Glutamatergic neuron (in vitro differentiated cells): ENCODE measurements at places on chromosomes 11 and 22.

DNA sequence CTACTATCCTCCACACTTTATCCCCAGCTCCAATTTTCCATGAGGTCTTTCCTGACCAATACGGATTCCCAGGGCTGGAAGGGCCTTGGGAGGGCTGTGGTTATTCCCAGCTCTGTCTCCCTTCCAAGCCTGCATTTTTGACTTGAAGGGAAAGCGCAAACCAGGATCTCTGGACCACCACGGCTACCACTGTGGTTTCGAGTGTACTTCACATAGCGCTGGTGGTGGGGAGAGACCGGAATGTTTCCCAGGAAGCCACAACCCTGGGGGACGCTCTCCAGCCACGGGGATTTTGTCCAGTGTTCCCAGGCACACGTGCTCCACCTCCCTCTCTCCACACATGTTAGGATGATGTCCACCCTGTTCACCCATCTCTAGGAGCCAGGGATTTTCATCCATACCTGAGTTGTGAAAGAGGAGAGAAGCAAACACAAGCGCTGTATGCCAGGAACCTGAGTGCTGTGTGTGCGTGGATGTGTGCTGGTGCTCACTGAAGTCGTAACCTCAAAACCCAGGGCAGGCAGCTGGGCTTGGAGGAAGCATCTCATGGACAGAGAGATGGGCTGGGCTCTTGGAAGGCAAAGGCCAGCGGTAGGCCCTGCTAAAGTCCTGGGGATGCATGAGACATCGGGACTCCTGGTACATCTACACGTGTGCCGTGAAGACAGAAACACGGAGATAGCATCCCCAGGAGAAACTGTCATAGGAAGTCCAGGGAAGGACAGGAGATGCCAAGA, 1.3 kb upstream of the NPTXR start:
- no peak for DNase-seq

- no peak for DNase-seq
These were observed 893 bp upstream of the SCN4B start for GRCh38 chr11:118153516-118153915.

DNA sequence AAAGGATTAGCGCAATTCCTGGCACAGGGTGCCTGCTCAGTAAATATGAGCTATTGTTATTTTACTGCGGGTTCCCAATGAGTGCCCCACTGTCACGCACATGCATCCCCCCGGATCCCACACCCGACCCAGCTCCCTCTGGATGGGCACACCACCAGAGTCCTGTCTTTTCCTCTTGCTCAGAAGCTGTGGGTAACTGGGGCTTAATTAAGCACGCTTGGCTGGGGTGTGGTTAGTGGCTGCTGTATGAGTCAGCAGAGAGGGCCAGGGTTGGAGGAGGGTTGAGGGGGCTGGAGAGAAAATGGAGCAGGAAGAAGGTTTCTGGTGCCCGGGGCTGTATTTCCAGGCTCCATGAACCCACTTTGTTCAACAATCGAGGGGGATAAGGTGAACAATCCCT, 30.3 kb upstream of the NECTIN1 start:
- DNase-seq = no peak

DNA sequence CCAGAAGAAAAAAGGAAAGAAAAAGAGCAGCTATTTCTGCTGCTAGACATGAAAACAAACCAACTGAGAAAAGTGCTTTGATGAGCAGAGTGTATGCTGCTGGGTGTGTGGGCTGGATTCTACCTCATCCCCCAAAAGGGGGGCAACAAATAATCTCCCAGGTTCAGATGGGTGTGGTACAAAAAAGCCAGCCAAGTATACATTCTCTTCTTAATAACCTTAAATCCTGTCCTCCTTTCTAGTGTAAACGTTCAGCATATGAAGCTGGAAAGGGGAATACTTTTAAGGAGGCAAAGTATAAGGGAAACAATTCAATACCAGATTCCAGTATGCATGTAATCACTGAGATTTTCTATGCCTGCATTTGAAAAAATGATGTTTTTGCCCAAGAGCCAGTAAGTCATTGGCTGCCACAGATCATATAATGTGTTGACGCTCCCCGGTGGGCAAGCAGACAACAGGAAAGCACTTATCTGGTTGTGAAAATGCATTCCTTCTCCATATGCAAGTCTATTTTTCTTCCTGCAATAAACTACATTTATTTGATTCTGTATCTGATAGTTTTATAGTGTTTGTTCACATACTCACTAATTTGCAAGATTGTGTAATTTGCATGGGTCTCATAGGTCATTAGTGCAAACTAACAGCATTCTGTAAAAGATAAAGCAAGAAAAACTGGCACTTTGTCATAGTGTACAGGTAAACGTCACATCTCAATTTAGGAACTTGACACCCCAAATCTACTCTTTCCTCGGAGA, 201.1 kb downstream of the CADM1 start:
- no peak for DNase-seq

- no peak for DNase-seq
These were observed 354.0 kb upstream of the CCDC90B start for GRCh38 chr11:83639995-83640758.

DNA sequence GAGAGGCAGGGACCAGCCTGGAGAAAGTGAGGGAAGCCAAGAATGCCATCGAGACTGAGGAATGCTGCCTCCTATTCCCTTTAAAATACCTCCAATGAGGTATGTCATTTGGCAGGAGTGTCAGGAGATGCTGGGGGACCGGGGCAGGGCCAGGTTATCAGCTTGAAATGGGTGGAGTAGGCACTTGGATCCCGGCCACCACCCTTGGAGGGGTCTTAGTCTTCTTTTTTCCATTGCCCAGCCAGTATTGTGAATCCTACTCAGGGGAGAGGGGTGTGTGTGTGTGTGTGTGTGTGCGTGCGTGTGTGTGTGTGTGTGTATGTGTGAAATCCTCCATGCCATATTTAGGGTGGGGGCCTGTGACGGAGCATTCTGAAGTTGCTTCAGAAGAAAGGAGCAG, 116.2 kb downstream of the ZBTB16 start:
- no peak for DNase-seq

GRCh38 chr11:74777877-74778276, 29.2 kb downstream of the RNF169 start:
- DNase-seq = no peak

GRCh38 chr11:61627850-61628661, 47.2 kb upstream of the SYT7 start:
- DNase-seq = peak; percentile 80

GRCh38 chr22:30161051-30161469, 80.8 kb downstream of the HORMAD2 start:
- DNase-seq = no peak

DNA sequence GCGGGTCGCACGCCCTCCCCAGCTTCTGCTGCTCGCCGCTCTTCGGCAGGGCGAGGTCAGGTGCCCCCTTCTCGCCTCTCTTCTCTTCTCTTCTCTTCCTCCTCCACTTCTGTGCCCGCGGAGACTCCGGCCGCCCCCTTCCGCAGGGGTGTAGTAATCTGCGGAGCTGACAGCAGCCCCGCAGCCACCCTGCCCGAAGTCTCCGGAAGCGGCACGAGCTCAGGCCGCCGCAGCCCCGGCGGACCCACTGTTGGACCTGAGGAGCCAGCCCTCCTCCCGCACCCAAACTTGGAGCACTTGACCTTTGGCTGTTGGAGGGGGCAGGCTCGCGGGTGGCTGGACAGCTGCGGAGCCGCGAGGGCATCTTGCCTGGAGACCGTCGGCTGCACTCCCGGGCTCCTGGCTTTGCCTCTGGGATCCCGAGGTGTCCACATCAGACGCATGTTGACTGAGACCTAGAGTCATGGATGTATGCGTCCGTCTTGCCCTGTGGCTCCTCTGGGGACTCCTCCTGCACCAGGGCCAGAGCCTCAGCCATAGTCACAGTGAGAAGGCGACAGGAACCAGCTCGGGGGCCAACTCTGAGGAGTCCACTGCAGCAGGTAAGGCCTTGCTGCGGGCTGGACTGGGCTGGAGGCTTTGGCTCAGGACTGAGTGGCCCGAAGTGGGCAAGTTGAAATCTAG, 486 bp downstream of the STIM1 start:
- DNase-seq = peak; percentile 54

- no peak for DNase-seq
These were observed 148.8 kb downstream of the NCAM1 start for GRCh38 chr11:113110046-113110445.

DNA sequence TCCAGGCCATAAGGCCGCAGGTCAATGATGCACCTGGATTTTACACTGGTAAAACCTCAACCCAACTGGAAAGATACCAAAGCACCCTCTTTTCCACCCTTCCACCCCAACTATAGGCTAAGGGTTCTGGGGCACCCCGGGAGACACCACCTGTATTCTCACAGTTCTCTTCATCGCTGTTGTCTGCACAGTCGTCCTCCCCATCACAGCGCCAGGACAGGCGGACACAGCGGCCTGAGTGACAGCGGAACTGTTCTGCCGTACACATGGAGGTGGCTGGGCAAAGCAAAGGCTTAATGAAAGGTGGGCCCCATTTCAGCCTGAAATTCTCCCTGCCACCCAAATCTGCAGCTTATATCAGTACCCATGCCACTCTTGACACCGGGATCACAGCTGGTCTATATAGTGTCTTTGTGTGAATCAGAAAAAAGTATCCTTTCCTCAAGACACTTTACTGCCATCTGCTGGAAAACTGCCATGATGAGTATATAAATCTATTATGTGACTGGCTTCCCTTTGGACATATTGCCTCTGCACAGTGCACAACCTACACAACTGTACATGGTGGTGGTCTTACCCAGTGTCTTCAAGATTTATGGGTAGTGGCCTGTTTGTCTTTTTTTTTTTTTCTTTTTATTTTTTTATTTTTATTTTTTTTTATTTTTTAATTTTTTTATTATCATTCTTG, 21.5 kb downstream of the LRP4 start:
- DNase-seq = no peak

DNA sequence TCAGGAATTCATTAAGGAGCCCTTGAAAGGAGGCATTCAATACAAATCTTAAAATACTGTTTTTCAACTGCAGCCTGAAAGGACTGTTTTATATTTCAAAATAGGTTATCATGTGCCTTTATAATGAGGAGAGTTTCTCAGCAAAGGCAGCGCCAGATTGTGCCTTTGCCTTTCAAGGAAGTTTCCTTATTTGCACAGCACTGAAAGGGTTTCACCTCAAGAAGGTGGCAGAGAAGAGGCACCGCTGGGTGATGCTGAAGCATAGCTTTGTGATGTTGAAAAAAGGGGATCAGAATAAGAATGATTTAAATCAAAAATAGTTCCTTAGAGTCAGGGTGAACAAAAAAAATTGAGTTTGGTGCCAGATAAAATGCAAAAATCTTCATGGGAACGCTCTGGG, 601.0 kb upstream of the KIRREL3 start:
- DNase-seq = no peak

GRCh38 chr11:19225581-19225980, 15.2 kb downstream of the E2F8 start:
- DNase-seq = no peak

GRCh38 chr11:127943763-127944162, 643.6 kb downstream of the ETS1 start:
- DNase-seq = no peak

- DNase-seq = no peak
These were observed 7.6 kb downstream of the TP53I11 start for GRCh38 chr11:44943118-44943517.

- DNase-seq = no peak
These were observed 21.2 kb upstream of the TP53AIP1 start for GRCh38 chr11:128963744-128964325.

DNA sequence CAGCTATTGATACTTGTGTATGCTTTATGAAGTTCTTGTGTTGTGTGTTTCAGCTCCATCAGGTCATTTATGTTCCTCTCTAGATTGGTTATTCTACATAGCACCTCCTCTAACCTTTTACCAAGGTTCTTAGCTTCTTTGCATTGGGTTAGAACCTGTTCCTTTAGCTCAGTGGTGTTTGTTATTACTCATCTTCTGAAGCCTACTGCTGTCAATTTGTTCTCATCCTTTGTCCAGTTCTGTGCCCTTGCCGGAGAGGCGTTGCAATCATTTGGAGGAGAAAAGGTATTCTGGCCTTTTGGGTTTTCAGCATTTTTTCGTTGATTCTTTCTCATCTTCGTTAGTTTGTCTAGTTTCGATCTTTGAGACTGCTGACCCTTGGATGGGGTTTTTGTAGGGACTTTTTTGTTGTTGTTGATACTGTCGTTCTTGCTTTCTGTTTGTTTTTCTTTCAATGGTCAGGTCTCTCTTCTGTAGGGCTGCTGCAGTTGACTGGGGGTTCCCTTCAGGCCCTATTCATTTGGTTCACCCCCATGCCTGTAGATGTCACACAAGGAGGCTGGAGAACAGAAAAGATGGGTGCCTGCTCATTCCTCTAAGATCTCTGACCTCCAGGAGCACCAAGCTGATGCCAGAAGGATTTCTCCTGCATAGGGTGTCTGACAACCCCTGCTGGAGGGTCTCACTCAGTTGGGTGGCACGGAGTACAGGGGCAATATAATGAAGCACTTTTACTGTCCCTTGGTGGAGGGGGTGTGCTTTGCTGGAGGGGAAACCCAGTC, 35.9 kb upstream of the MUC15 start:
- DNase-seq = no peak

GRCh38 chr22:27113211-27113635, 455.8 kb downstream of the MIAT start:
- DNase-seq = no peak

DNA sequence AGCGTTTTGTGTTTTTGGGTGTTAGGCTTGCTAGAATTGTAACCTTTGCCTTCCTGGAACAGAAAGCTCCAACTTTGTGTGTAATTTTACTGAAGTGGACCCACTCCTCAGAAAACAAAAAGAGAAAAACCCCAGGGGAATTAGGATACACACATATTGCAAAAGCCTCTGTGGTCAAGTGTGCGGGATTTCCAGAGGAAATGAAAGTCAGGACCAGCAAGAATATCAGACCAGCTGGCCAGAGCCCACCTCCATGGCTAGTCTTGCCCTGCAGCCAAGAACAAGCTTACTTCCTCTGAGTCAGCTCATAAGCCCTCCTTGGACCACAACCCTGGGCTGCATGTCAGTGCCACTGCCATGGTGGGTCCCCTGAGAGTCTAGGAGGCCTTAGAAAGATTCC, 37.0 kb upstream of the FTH1 start:
- DNase-seq = no peak

GRCh38 chr11:17979770-17980371, 33.0 kb downstream of the SERGEF start:
- DNase-seq = no peak

GRCh38 chr22:45262195-45262930, 21.7 kb upstream of the KIAA0930 start:
- DNase-seq = no peak

- DNase-seq = peak; percentile 9
These were observed 52.4 kb upstream of the SHISAL1 start for GRCh38 chr22:44365191-44365590.

DNA sequence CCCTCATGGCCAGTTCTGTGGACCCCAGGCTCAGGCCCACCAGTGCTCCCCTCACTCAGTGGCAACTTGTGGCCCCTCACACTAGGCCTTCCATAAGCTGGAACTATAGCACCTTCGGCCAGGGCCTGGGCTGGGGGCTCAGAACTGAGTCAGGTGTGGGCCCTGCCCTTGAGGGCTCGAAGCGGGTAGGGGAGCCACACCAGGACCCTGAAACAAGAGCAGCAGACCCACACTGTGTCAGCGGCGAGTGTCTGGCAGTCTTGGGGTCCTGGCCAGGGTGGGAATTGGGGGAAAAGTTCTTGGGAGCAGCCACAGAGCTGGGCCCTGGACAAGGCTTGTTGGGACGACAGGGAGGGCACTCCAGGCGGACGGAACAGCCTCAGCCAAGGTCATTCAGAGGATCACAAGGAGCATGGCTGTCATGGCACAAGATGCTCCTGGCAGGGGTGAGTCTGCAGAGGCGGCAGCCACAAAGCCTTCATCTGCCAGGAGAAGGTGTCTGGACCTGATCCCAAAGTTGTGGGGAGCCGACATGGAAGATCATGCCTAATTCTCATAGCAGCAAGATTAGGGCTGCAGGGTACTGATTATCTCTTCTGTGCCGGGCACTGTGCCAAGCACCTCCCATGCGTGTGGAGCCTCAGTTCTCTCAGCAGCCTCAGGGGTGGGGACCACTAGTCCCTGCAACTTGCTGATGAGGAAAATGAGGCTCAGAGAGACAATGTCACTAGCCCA, 50.7 kb downstream of the SHISAL1 start:
- DNase-seq = no peak
